ENCODE measurements at places on chromosomes 5 and 9.

GRCh38 chr5:100644185-100644584 lies 109.0 kb downstream of the FAM174A start:
- DNase-seq, result no peak

DNA sequence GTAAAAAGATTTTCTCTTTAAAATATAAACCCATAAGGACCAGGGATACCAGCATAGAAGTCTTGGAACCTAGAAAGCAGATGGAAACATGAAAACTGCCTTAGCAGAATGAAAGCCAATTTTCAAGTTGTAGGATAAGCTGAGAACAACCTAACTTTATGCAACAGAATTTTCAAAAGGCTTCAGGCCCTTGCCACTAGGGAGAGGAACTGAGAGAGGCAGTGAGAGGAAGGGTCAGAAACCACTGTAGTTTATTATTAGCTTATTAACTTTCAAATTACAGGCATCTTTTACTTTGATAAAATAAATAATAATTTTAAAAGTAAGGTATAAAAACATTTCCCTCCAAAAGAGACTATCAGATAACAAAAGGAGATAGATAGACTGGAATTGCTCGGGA lies 33.4 kb downstream of the FAM81B start:
- DNase-seq, result no peak

DNA sequence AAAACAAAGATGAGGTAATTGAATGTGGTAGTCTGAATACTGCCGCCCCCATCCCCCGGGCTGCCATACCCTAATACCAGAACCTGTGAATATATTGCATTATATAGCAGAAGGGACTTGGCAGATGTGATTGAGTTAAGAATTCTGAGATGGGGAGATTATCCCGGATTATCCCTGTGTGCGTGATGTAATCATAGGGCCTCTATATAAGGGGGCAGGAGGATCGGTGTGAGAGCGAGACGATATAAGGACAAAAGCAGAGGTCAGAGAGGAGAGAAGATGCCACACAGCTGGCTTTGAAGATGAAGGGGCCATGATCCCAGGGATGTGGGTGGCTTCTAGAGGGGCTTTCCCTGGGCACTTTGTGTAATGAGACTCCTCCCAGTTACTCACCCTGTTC lies 101.7 kb upstream of the TLE1 start:
- DNase-seq, result no peak

DNA sequence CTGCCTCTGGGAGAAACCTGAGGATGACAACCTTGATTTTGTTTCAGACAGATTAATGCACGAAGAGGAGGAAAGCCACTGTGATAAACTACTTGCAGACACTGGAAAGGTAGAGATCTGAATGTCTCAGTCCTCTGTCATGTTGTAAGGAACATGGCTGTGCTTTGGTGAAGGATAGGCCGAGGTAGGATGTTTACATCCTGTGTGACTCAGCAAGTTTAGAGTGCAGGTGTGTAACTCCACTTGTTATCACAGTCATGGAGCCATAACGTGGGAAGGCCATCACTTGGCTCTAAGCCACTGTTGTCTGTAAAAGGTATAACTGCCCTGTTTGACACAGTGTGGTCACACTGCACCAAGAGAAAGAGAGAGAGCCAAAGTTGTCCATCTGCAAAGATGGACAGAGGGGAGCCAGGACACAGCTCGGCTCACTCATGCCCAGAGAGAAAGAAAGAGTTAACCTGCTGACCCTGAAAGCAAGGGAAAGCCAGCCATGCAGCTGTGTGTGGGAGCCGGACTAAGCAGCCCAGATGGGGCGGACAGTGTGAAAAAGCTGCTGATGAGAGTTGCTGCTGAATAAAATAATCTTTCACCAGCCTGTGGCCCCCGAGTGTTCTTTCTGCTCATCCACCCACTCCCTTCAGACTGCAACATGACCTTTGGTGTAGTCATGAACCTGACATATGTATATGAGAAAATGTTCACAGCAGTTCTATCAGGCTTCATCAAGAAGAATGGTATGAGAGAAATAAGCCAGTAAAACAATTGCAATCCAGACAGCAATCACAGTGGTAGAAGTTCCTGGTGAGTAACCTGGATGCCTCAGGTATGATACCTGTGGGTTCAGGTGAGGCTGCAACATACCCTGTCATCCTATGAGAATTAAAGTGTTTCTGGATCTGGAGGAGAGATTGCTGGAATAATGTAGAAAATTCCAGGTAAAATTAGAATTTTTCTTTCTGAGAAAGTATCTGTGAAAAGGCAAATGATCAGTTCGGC lies 115.9 kb downstream of the TARS1 start:
- no peak for DNase-seq

DNA sequence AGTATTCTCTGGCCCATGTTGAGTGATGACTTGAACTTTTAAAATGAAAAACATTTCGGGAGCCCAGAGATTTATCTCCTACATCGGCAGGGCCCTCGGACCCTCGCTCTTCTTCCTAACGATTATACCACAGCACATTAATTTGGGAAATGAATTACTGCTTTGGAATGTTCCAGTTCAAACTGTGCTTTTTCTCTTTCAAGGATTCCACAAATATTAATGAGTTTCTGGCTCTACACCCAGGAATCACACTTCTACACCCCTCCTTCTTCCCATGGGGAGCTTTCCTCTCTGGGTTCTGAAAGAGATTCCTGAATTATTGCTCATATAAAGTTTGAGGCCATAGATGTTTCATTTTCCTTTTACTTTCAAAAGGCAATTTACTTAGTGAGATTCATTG lies 41.2 kb downstream of the NSG2 start:
- no peak for DNase-seq

DNA sequence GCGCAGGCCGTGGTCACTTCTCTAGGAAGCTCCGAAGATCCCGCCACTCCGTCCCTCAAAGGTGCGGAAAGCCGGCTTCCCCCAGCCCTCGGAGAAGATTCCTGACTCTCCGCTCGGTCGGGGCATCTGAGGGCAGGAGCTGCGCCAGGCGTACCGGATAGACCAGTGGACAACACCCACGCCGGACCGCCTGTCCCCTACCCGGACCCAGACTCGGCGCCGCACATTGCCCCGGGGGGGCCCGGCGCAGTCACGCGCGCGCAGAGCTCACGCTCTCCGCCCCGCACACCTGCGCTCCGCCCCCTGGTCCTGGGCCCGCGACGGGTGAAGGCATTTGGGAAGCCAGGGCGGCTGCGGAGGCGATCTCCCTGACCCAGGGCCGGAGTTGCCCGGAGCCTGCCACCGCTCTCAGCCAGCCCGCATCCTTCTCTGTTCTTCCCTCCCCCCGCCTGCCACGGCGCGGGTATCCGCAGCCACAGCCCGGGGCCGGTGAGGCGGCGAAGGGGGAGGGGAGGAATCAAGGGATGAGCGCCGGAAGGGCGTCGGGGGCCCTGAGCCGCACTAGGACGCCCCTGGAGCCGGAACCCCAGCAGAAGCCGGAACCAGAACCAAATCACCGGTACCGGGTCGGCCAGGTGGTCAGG lies 448 bp downstream of the RELL2 start:
- peak; percentile 54 for DNase-seq

GRCh38 chr5:107330903-107331302 lies 339.8 kb downstream of the EFNA5 start:
- no peak for DNase-seq

DNA sequence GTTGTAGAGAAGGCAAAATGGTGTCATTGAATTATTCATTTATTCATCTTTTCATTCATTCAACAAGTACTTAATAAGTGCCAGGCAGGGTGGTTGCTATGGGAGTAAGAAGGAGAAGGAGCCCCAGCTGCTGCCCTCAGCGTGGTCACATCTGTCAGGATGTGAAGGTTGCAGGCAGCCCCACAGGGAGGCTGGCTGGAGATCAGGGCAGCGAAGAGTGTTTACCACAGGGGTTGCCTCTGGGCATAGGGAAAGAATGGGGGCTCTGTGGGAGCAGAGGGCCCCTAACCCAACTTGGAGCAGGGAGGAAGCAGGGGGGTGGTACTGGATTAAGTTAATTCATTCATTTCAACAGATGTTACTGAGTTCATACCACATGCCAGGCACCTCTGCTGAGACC lies 6.0 kb downstream of the PCDH12 start:
- no peak for DNase-seq

DNA sequence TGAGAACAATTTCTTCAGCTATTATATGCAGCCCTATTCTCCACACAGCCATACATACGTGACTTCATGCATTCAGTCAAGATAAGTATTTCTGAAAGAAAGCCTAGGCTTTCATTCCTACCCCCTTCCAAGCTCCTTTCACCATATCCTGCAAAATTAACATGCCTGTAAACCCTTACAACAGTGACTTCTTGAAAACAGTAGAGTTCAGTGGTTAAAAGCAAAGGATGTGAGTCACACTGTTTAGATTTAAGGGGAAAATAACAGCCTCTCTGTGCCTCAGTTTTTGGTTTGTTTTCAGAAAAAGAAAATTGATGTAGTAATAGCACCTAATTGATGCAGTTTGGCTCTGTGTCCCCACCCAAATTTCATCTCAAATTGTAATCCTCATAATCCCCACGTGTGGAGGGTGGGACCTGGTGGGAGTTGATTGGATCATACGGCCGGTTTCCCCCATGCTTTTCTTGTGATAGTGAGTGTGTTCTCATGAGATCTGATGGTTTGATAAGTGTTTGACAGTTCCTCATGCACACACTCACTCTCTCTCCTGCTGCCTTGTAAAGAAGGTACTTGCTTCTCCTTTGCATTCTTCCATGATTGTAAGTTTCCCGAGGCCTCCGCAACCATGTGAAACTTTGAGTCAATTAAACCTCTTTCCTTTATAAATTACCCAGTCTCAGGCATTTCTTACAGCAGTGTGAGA lies 264.8 kb downstream of the CETN3 start:
- no peak for DNase-seq

GRCh38 chr5:161548487-161549094 lies 2.1 kb upstream of the GABRB2 start:
- no peak for DNase-seq

GRCh38 chr5:2156358-2157059 lies 273.8 kb upstream of the IRX4 start:
- DNase-seq, result no peak

DNA sequence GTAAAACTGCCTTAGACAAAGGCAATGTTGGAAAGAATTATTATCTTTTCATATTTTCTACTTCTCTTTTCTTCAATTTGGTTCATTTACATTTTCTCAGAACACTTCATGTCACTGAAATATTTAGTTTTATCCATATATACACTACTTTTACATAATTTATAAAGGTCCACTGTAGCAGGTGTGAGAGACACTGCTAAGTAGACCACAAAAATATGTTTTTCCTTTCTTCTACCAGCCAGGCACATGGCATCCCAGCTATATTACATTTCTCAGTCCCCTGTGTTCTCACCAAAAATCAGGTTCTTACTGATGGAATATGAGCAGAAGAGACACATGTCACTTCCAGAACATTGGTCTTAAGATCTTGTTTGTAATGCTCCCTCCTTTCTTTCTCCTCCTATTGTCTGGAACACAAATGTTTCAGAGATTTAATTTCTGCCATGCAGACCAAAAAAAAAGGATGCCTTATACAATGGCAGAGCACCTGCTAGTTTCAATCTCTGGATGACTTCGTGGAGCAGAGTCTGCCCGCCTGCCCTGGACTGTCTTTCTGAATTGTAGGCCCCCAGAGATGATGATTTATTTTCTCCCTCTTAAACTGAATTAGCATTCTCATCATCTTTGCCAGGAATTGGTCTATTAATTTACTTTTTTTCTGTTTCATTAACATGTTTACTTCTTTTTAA lies 125.4 kb upstream of the ACOT12 start:
- no peak for DNase-seq

- DNase-seq, result no peak
Measured at GRCh38 chr9:133975511-133975910, 16.6 kb downstream of the VAV2 start.

- DNase-seq, result peak; percentile 24
Measured at GRCh38 chr5:57175551-57176309, 1.9 kb downstream of the GPBP1 start.

GRCh38 chr9:70133253-70134208 lies 89.9 kb downstream of the MAMDC2 start:
- no peak for DNase-seq

DNA sequence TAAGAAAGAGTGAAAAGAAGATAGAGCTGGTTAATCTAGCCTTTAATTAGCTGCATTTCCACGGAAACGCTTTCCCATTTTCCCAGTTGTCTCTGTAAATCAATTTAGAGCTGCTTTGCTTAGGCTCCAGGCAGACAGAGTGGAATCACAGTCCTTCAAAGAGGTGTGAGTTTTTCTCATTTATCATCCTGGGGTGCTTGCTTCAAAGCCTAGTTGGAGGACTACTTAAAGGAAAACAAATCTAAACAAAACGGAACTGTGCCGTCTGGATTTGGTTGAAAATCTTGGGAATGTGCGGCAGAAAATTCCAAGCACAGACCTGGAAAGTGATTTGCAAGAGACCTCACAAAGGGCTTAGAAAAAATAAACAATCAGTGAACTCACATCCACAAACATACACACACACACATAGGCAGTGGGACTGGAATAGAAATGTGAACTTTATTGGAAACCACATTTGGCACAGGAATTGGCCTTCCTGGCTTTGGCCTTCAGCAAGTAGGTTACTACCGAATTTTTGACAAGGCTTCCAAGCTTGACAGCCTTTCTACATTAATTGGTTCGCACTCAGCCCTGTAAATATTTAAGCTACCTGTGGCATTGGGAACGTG lies 235.2 kb upstream of the SLC24A2 start:
- DNase-seq, result no peak

DNA sequence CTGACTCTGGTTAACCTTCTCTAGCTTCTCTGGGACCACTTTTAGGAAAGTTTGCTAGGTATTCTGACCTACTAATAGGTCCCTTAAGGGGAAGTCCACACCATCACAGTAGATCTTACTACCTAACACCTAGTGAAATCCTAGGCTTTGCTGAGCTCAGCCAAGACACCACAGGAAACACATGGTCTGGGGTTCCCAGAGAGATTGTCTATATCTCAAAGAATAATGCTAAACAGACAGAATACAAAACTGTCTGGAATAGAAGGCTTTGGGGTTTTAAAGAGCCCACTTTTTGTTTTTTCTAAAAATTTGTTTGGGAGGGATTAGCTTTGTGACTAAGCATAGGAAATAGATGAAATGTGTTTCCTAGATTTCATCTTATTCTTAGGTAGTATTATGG lies 395.1 kb downstream of the ARHGEF28 start:
- no peak for DNase-seq

- DNase-seq, result no peak
Measured at GRCh38 chr9:17342696-17343095, 207.9 kb downstream of the CNTLN start.

- no peak for DNase-seq
Measured at GRCh38 chr9:9283159-9283986, 1329.4 kb downstream of the PTPRD start.

DNA sequence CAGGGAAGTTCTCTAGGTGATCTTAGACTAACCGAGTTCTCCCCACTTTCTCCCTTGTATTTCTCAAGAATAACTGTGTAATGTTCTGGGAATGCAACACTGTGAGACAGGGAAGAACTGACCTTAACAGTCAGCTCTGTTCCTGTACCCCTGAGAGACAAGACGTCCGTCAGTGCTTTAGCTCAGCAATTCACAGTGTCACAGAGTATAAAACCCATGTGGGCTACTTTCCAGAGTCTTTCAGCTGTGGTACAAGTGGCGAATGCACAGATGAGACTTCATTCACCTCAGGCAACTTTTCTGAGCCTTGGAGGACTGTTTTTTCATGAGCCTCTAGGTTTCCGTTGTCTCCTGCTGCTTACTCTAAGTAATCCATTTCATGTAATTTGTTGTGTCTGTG lies 458.8 kb downstream of the SPATA31D1 start:
- no peak for DNase-seq
